ENCODE measurements at places on chromosomes 16 and 17.
A peak's percentile ranks its signal among the peaks of the same experiment; 100 is the strongest.

- DNase-seq: no peak
Measured at GRCh38 chr17:8963647-8964258, 1.8 kb downstream of the PIK3R5 start.

- no peak for DNase-seq
Measured at GRCh38 chr16:4240624-4241023, 1.3 kb downstream of the SRL start.

- no peak for DNase-seq
Measured at GRCh38 chr16:6602405-6602804, 730.2 kb upstream of the RBFOX1 start.

DNA sequence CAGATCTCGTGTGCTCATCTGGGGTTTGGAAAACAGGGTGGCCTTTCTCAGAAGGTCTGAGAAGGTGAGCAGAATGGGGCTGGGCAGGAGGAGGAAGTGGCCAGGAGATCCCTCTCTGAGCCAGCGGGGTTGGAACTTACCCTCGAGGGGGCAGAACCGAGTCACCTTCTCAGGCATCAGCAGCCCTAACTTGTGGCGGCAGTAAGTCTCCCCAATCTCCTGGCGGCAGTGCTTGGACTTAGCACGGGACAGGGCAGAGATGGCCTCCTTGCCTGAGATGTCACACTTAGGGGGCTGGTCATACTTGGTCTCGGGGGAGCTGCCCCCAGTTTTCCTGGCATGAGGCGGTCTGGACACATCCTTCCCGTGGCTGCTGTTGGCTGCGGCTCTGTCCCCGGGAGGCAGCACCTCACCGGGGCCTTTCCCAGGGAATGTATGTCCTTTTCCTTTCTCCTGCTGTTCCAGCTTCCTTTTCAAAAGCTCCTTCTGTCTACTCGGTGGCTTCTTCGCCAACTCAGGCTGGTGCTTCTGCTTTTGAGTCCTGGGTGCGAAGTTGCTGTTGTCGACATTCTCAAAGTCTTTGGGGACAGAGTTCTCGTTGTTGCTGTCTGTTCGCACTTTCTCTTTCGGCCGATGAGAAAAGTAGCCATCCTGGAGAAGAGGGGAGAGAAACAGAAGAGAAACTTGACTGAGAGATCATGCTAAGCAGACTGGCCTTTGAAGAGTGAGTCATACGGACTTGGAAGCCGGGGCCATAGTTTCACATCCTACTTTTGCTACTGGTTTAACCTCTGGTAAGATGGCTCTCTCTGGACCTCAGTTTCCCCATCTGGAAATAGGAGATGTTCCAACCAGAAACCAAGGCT lies 211.7 kb downstream of the XYLT1 start:
- DNase-seq: no peak

- DNase-seq: no peak
Measured at GRCh38 chr16:69087161-69087581, 18.3 kb upstream of the HAS3 start.

DNA sequence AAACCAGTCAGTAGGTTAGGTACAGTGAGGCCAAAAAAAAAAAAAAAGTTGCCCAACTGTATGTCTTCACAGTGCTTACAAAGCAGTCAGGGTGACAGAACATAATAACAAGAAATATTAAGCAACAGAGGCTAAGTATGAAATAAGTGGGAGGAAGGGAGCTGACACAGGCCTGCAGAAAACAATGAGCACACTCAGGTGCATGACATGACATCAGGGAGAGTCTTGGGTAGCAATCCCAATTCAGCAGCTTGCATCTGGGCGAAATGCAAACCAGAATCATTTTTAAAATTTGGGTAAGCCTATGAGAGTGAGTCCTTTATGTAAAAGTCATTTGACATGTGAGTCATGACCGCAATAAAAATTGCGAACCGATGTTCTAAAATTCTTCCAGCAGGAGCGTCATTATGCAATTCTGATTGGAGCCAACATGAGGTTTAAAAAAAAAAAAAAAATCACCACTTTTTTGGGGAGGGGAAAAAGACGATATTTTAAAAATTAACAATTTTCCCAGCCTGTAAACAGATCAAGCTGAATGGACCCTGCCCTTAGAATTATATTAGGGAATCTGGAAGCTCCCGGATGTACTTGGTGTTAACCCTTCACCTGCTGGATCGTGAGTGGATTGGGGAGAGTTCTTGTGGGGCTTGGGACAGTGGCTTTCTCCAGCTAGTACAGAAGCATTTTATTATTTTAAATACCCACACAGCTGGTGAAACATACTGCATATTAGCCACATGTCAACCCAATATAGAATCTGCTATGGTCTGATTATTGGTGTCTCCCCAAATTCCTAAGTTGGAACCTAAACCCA lies 127.9 kb downstream of the NPIPB5 start:
- DNase-seq: no peak

GRCh38 chr16:25260416-25260815 lies 2.8 kb upstream of the ZKSCAN2 start:
- no peak for DNase-seq

DNA sequence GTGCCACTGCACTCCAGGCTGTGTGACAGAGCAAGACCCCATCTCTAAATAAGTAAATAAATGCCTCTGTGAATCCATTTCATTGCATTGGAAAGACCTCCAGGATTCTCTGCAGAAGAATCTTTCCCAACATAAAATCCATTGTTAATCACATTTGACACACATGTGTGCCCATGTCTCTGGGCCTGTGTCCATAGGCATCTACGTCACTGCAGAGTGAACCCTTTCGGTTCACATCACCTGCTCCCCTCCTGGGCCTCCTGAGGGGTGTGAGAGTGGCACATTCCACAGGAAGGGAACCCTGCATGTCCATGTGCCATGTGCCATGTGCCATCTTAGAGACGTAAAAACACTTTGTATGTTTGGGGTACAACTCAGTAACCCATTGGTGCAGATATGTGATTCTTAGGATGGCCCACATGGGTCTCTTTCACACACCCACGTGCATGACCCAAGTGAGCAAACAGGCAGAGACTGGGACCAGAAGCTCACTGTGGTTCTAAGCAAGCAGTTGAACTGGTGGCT lies 427.5 kb downstream of the MAF start:
- no peak for DNase-seq

DNA sequence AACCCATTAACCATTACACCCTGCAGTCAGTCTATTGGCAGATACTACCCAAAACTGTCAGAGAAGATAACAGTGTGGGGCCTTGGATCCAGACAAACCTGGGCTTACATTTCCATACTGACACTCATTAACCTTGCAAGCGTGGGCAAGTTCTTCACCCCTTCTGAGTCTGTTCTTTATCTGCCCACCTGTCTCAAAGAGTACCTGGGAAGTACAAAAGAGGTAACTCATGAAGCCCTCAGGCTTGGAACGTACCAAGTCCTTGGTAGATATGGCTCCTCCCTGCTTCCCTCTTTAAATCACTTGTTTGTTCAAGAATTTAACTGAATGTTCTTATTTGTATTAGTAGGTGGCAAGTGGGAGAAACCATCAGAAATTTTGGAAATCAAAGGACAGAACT lies 2.5 kb upstream of the IGSF6 start:
- no peak for DNase-seq

DNA sequence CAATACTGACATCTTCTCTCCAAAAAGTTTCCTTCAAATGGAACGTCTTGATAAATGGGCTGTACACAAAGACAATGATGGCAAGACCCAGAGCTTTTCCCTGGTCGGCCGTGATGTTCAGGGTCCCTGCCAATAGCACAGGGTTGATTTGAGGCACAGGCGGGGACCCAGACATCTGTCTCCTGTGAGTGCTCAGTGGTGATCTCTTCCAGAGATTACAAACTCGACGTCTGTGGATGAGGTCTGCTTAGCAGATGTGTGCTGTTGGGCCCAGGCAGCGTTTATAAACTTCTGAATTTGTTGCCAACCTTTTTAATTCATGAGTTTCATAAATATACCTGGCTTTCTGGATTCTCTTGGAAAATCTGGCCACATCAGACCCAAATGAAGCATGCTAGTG lies 14.9 kb downstream of the CPPED1 start:
- no peak for DNase-seq

- no peak for DNase-seq
Measured at GRCh38 chr16:35642322-35642835, 2183.0 kb downstream of the TP53TG3F start.

DNA sequence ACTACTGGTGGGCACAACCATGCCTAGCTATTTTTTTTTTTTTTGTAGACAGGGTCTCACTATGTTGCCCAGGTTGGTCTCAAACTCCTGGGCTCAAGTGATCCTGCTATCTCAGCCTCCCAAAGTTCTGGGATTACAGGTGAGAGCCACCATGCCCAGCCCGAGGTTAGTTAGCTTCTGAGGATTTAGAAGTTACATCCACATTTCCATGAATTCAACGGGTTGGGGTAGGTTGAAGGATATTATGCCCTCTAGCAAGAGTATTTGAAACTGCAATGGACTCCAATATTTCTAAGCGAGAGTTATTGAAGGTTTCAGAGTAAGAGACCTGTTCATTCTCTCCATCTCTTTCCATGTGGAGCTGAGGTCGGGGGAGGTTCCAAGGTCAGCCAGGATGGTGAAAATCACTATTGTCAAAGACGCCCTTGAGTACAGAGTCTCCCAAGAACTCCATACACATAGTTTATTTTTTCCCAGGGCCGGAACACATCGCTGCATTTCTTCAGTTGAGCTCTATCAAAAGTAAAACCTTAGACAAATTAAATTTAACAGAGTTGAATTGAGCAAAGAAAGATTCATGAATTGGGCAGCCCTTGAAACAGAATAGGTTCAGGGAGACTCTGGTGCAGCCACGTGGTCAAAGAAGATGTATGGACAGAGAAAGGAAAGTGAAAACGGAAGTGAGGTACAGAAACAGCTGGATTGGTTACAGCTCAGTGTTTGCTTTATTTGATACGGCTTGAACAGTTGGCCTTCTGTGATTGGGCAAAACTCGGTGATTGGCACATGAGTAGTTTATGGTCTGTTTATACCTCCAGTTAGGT lies 19.0 kb upstream of the ITPRIPL2 start:
- DNase-seq: no peak

- no peak for DNase-seq
Measured at GRCh38 chr17:373613-374230, 21.1 kb upstream of the RPH3AL start.

DNA sequence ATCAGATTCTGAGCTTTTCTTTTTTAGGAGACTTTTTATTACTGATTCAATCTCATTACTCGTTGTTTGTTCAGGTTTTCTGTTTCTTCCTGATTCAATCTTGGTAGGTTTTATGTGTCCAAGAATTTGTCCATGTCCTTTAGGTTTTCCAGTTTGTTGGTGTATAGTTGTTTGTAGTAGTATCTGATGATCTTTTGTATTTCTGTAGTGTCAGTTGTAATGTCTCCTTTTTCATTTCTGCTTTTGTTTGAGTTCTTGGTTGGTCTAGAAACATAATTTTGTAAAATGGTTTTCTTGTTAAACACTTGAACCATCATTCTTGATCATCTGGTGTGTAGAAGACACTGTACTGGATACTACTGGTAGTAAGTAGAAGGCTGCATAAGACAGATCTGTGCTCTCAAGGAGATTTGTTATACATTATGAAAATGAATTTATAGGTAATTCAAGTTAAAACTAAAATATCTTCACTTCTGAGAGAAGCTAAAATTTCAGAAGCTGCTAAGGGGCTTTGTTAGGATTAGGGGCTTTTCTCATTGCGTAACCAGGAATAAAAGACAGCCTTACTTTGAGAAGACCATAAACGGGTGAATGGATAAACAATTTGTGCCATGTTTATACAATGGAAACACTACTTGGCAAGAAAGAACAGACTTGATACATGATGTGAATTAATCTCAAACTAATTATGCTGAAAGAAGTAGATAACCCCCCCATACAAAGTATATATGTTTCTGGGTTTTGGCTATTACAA lies 44.0 kb downstream of the NSRP1 start:
- no peak for DNase-seq

DNA sequence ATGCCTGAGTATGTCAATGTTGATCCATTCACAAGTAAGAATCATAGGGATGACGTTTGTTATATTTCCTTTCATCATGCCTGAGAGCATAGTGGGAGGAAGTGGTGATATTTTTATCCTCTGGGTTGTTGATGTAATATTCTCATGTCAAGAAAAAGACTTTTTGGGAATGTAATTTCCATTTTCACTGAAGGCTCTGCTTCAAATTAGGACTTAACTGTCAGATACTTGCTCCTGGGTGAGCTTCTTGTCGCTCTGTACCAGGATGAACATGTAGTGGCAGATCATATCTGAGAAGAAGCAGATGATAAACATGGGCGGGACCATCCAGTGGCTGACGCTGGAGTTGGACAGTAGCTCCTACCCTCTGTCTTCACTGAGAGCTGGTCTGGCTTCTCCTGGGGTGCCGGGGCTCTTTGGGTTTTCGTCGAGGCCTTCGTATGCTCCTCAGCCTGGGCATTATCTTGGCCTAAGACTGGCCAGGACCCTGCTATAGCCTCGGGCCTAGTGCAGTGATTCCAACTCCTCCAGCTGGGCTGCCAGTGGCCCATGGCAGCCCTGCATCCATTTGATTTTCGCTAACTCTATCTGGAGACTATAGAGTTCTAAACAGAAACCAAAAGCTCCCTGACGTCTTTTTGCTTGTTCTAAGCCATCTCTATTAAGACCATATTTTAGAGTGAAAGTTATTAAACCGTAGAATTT lies 19.7 kb downstream of the CYB5B start:
- no peak for DNase-seq

DNA sequence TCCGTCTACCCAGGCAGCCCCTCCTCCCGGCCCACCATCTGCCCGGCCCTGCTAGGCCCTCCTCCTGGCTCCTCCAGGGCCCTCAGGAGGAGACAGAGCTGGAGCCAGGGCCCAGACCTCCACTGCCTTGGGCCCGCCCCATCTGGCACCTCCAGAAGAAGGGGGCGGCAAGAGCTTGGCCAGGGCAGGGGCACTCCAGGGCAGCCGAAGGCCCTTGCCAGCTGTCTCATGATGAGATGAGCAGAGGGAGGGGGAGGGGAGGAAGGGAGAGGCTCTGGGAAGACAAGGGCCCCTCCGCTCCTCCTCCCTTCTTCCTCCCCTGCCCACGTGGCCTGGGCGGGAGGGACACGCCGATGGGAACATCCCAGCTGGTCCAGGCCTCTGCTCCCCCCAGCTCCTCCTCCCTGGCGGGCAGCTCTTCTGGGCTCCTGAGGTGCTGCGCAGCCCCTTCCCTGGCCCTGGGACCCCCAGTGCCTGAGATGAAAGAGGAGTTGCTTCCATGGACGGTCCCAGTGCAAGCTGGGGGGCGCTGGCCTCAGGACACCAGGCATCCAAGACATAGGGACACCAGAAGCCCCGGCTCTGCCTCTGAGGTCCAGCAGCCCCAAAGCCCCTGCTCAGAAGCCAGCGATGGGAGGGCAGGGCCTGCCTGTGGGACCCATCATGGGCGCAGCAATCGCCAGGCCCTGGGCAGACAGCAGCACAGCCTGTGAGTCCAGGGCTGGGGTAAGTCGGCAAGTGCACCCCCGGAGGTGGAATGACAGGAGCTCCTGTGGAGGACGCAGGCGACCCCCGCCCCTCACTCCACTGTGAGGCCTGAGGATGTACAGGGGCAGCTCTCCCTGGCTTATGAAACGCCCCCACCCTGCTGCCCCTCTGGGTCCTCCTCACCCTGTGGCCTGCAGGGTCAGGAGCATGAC lies 23.6 kb upstream of the ENPP7 start:
- no peak for DNase-seq

GRCh38 chr16:88591577-88592021 lies 21.4 kb downstream of the ZC3H18 start:
- DNase-seq: peak; percentile 8

Measured in stimulated activated CD8-positive, alpha-beta memory T cell treated with anti-CD3 and anti-CD28 coated beads, Interleukin-4, amount 100 ng/mL, for 4 hours (primary cell).